ENCODE measurements at places on chromosomes 1 and 21. TPM values are rescaled to one million over a fixed set of nuclear protein-coding genes. Genes with fewer than 3 reads are reported as not detected.

- peak; percentile 90 for DNase-seq
These were observed 32.0 kb upstream of the BTG2 start for GRCh38 chr1:203273206-203273868.

DNA sequence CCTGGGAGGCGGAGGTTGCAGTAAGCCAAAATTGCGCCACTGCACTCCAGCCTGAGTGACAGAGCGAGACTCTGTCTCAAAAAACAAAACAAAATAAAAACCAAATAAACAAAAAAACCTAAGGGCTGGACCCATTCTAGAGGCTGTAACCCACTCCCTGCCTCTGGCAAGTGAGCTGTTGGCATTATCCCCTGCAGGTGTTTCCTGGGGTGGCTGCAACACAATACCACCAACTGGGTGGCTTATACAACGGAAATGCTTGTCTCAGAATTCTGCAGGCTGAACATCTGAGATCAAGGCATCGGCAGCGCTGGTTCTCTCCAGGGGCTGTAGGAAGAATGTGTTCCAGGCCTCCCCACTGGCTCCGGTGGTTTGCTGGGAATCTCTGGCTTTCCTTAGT lies 15.2 kb downstream of the LRRC38 start:
- DNase-seq: no peak

- no peak for DNase-seq
These were observed 142.0 kb upstream of the C1orf105 start for GRCh38 chr1:172278478-172278877.

ADCY10 gene
- 0.40 TPM for polyA plus RNA-seq

GRCh38 chr1:57262472-57262871 lies 161.4 kb downstream of the DAB1 start:
- no peak for DNase-seq

GRCh38 chr1:2322065-2322571 lies 69.2 kb downstream of the MORN1 start:
- peak; percentile 72 for DNase-seq

Data from adrenal gland (tissue), 19 donors.